Anterior cingulate cortex (tissue), 58 donors: ENCODE measurements at places on chromosomes 3 and 15.

GRCh38 chr3:66136597-66136996, 84.2 kb upstream of the SLC25A26 start:
- no peak for DNase-seq

- no peak for DNase-seq
Observed at GRCh38 chr3:143597774-143598652, 250.3 kb downstream of the SLC9A9 start.

GRCh38 chr15:35980719-35981118, 434.8 kb upstream of the DPH6 start:
- DNase-seq = no peak

DNA sequence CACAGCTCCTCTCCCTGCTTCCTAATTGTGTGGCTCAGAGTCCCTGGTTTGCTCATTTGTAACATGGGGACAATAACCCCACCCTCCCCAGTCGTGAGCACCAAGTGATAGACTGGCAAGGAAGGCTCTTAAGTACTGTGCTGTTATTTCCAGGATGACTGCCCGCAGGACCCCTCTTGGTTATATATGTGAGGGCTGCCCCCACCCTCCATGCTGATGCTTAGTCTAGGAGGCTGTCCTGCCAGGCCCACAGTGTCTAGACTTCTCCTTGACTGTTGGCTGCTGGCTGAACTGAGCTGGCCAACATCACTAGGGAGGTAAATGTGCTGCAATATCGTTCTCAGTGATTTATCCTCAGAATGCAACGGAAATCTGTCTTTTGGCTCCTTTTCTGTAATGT, 45.1 kb downstream of the RAB11A start:
- no peak for DNase-seq

GRCh38 chr3:33879540-33879939, 81.1 kb downstream of the PDCD6IP start:
- no peak for DNase-seq

DNA sequence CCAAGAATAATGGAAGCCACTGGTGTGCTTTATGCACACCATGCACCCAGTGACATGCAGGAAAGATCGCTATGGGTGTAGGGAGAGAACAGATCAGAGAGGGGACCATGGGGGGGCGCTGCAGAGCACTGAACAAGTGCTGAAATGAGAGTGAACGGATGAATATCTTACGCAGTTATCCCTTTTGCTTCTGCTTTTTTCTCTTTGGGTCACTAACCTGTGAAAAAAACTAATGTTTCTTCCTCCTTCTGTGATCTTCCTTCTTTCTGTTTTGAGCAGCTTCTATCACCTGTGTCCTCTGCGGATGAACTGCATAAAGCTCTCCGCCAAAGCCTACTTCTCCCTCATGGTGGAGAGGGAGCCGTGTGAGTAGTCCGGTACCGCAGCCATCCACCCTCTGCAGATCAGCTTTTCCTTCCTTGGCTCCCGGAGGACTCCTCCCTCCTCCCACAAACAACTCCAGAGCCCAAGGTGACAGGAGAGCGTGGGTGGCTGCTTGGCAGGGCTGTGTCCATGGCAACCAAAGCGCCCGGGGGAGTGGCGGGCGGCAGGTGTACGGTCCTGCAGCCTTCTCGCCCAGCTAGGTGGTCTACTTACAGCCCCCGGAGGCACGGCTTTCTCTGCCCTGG, 106.2 kb downstream of the DGKG start:
- DNase-seq = peak; percentile 59

DNA sequence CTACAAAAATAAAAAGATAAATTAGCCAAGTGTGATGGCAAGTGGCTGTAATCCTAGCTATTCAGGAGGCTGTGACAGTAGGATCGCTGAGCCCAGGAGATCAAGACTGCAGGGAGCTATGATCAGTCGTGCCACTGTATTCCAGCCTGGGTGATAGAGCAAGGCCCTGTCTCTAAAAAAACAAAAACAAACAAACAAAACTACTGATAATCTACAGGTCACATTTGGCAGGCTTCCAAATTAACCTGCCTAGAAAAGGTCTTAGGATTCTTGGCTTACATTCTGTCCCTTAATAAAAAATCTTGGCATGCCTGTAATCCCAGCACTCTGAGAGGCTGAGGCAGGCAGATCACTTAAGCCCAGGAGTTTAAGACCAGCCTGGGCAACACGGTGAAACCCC, 33.4 kb upstream of the SETD2 start:
- no peak for DNase-seq

- DNase-seq = no peak
Observed at GRCh38 chr3:23490459-23490858, 287.3 kb downstream of the UBE2E2 start.
